ENCODE measurements at places on chromosomes 16 and 17.

GRCh38 chr17:28807925-28808634 is 34.5 kb downstream of the FAM222B start:
- no peak for DNase-seq

DNA sequence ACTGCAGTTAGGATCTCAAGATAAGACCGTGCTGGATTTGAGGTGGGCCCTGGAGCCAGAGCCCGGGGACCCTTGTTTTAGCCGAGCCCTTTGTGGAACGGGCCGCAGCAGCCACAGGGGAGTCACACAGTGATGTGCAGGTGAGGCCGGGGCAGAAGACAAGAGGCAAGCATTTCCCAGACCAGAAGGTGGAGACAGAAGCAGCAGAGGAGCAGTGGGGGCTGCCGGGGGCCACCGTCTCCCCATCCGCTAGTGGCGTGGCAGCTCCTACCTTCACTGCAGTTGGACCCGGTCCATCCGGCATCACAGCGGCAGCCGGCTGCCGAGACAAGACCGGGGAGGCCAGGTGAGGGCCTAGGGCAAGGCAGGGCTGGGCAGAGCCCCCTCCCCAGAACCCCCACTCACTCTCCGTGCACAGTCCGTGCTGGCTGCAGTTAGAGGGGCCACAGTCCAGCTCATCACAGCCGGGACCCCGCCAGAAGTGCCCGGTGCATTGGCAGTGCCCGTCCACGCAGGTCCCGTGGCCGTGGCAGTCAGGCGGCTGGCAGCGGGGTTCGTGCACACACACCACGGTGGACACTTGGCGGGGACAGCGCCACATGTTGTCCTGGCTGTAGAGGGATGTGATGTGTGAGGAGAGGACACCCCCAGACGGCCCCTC is 6.0 kb downstream of the NAGPA start:
- DNase-seq = no peak

- DNase-seq = peak; percentile 65
Observed at GRCh38 chr16:70736465-70737376, 50.9 kb upstream of the MTSS2 start.

GRCh38 chr16:23014592-23014991 is 134.7 kb downstream of the USP31 start:
- no peak for DNase-seq

DNA sequence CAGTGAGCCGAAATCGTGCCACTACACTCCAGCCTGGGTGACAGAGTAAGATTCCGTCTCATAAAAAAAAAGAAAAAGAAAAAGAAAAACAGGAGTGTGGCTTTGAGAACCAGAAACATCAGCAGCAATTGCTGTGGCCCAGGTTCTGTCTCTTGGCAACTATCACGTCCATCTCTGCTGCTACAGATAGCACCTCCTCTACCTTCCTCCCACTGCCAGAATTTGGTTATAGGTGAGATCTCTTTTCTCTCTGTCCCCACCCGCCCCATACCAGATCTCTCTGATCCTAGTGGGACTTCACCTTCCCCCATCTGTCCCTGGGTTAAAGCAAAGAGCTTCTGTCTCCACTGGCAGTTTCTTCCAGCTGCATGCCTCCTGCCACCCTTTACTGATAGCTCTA is 3.1 kb downstream of the TLCD2 start:
- DNase-seq = no peak

- DNase-seq = no peak
Observed at GRCh38 chr17:57539529-57540301, 205.4 kb downstream of the CCDC182 start.

DNA sequence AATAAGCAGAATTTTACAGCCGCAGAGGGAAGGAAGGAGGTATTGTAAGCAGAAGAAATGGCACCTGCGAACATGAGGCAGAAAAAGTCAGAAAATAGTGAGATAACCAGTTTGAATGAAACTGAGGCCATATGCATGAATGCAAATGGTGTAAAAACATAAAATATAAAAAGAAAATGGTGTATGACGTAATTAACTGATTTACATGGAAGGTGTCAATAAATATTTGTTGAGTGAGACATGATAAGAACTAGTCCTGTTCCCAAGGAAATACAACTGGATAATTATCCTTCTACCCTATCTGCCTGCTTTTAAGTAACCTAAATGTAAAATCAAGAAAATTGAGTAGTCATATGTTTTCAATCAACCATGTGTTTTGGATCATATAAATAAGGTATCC is 178.1 kb upstream of the TOX3 start:
- no peak for DNase-seq

DNA sequence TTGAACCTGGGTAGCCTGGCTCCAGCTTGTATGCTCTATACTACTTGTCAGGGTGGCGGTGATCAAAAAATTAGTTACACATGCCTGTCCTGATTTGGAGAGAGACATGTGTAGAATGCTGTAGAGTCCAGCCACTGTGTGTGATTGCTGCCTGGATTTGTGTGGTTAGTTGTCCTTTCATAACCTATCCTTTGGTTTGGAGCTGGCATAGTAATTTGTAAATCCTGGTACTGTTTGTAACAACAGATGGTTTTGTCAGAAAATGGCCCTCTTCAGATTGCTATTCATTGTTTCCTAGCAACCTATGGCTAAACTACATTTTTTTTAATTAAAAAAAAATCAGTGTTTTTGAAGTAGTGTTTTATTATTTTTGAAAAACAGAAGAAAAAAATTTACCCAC is 30.5 kb downstream of the ETV4 start:
- no peak for DNase-seq

GRCh38 chr17:65362826-65363225 is 198.6 kb downstream of the AXIN2 start:
- DNase-seq = no peak

GRCh38 chr17:27834571-27834970 is 34.2 kb upstream of the NOS2 start:
- DNase-seq = no peak

GRCh38 chr17:10114931-10115535 is 83.4 kb downstream of the GAS7 start:
- DNase-seq = peak; percentile 97

Measured in muscle of back (tissue), 13 donors.